ENCODE measurements at places on chromosomes 5 and 9. TPM values are rescaled to one million over a fixed set of nuclear protein-coding genes. Genes with fewer than 3 reads are reported as not detected.

DNA sequence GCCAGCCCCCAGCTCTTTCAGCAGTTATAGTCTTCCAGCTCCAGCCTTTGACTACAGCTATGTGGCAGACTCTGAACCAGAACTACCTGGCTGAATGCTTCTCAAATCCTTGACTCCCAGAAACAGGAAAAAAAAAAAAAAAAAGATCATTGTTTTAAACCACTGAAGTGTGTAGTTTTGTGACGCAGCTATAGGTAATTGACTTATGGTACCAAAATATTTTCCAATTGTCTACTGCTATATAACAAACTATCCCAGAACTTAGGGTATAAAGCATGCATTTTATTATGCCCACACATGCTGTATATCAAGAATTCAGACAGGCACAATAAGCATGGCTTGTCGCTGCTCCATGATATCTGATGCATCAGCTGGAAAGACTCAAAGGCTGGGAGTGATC, 127.1 kb upstream of the POC5 start:
- no peak for DNase-seq

DNA sequence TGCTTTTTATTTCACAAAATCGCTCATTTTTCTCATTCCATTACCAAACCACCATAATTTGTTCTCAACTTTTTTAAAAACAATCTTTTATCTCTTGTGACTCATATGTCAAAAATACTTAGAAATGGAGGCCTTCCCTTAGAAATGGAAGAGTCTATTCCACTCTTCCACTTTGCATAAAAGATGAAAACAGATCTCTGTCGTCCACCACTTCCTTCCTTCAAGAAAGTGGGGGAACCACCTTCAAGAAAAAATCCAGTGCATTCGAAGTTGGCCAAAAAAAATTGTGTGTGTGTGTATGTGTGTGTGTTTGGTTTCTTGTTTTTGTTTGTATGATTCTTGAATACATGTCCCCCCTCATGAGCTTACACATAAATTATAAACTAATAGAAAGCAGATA, 628.8 kb upstream of the DMAC1 start:
- DNase-seq = no peak

DNA sequence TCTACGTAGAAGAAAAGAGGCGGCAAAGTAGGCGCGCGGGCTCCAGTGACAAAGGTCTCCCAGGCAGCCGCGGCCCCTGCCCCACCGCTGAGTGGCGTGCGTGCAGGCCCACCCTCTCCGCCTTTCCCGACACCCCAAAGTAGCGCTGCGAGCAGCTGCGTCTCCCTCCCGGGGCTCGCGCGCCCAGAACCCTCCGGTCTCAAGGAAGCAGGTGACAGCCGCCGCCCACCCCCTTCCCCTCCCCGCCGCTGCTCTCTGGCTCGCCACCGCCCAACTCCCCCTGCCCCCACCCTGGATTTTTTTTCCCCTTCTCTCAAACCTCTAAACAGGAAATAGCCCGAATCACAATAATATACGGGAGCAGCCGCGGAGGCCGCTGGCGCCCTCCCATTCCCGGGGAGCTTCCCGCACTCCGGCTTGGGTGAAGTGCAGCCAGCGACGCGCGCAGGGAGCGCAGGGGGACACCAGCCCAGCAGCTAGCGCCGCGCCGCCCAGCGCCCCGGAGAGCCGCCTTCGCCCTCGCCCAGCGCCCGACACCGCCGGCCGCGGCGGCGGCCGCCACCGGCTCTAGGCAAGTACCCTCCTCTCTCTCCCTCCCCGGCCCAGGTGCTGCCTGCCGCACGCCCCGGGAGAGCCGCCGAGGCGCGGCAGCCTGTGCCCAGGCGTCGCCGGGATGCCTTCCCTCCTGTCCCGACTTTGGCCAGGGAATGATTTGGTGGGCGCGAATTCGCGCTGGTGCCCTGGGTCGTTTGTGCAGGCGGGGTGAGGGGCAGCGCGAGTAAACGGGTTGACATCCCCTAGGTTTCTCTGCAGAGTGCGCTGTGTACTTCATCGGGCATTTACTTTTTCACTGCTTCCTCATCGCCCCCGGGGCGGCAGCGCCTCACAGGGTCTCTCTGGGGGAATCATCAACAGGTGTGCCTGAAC, 52.7 kb upstream of the TJP2 start:
- DNase-seq = peak; percentile 86

DNA sequence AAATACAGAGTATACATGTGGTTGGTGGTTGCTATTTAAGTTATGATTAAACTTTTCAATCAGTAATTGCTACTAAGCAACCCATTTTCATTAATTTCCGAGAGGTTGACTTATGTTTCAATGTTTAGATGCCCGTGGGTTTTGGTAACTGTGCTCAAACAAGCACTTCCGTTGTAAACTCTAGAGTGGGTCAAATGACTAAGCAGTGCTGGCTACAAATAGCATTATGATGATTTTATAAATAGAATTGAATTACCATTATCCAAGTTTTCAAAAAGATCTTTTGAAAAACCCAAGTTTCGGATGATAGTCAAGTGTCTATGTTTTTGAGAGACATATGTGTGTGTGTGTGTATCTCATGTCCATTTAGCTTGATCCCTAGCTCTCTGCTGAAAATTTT, 2369.4 kb upstream of the ACO1 start:
- DNase-seq = no peak

Gene CMYA5
- 0.21 TPM for polyA plus RNA-seq

Gene CCDC171
- 0.54 TPM for polyA plus RNA-seq

GRCh38 chr9:100020121-100020795, 78.5 kb downstream of the ERP44 start:
- DNase-seq = no peak

GRCh38 chr5:149895416-149896345, 48.9 kb downstream of the PDE6A start:
- DNase-seq = no peak

Gene PHF24
- polyA plus RNA-seq = not detected

Gene MARCOL
- polyA plus RNA-seq = not detected

DNA sequence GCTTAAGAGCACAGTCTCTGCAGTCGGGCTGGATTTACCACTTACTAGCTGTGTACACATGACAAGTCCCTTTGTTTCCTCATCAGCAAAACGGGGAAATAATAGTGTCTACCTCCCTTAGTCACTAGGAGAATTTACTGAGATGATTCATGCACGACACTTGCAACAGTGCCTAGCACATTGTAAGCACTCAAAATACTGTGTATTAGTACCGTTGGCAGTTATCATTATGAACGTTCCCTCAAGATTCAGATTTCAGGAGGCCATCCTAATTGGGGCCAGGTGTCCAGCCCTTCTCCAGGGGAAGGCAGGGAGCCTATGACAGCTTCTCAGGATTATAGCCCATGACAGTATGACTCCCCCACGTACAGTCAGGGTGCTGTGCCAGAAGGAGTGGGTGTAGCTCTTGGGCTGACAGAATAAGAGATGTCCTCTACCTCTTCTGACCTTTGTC, 164.3 kb downstream of the DOCK2 start:
- no peak for DNase-seq

GRCh38 chr9:131419026-131419614, 25.2 kb downstream of the PRRC2B start:
- DNase-seq = no peak

GRCh38 chr5:148471379-148471778, 87.6 kb downstream of the FBXO38 start:
- no peak for DNase-seq

Gene AQP3
- 0.64 TPM for polyA plus RNA-seq

GRCh38 chr5:109703166-109703565, 13.4 kb downstream of the MAN2A1 start:
- no peak for DNase-seq

Gene HDAC3
- 104 TPM for polyA plus RNA-seq
